CD8-positive, alpha-beta memory T cell (primary cell): ENCODE measurements at places on chromosomes 4 and X.

GRCh38 chrX:31337332-31337731, 265.5 kb upstream of the FTHL17 start:
- DNase-seq: no peak

- no peak for DNase-seq
Measured at GRCh38 chr4:126572264-126572663, 1060.5 kb upstream of the INTU start.

DNA sequence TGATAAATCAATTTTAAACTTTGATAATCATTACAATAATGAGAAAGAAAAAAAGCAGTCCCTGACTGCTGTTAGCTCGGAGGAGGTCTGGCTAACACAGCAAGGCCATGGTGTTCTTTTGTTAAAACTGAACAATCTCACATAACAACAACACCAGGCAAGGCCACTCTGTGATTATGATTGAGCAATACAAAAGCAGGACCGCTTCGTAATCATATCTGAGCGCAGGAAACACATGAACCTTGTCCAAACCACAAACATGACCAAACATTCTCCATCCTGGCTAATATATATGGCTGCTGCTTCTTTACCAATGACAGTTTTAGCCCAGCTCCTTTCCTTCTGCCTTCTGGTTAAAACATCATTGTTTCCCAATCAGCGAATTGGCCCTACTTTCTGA, 76.8 kb upstream of the DDX53 start:
- DNase-seq: no peak

DNA sequence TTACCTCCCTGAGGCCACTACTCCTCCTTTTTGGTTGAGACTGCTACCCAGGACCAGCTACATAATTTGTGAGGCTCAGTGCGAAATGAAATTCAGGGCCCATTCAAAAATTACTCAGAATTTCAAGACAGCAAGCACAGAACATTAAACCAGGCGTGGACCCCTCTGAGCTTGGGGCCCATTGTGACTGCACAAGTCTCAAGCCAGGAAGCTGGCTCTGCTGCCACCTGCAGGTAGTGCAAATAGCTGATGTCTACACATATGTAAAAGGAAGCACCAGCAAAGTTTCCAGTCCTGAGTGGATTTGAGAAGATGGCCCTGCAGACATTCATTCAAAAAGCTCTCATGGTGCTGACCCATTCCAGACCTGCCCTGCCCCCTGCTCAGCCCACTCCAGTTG, 213.4 kb upstream of the LNX1 start:
- no peak for DNase-seq
